ENCODE measurements at places on chromosomes 4 and X. TPM values are rescaled to one million over a fixed set of nuclear protein-coding genes. Genes with fewer than 3 reads are reported as not detected.

Gene GPC3
- total RNA-seq: 0.39 TPM

Gene CHRNA9
- not detected for total RNA-seq

Gene PABPC5
- not detected for total RNA-seq

Gene RAB41
- not detected for total RNA-seq

Gene TMEM255A
- total RNA-seq: not detected

Gene GRIA3
- not detected for total RNA-seq

Gene PAGE4
- not detected for total RNA-seq

DNA sequence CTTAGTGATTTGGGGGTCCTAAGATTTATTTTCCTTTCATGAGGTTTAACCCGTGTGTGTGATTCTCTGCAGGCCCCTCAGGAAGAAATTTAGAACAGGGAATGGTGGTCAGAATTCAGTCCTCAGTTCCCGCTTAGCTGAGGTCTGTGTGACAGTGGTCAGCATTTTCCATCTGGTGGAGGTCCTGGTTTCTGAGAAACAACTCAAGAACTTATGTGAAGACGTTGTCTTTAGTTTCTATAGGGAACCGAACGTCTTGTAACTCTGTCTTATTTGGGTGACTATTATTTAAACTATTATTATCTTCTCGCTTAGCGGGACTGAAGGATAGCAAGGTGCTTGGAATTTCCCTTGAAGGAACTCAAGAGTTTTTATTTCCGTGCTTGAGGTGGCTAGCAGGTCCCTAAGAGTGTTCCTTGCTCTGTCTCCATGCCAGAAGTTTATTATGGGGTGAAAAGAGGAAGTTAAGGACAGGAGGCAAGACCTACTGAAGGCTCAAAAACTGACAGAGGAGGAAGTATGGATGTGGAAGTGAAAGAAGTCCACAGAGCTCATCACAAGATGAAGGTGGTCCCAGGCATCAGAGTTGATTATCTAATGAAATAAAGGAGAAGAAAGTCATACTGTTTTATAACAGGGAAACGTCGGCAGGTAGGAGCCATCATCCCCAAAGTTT, 9.4 kb downstream of the MGST2 start:
- H3K27ac ChIP-seq: no peak overlapping the region
- no peaks in the 10 kb centered on the region for H3K27me3 ChIP-seq
- no peak overlapping the region for H3K4me3 ChIP-seq

DNA sequence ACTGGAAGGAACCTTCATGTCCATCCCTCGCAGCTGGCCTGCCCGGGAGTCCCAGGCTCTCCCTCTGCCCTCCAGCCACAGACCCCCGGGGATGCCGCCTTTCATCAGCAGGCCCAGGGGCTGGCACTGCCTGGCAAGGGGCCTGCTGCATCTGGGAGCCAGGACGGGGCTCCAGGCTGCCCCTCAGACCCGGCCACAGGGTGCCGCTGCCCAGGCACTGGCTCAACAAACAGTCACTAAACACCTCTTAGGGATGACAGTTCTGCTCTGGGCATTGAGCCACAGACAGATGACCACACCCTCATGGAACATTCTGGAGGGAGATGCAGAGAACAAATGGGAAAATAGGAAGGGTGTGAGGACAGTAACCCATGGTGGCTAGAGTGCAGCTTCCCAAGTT, 109.3 kb downstream of the HMX1 start:
- no peak overlapping the region for H3K27ac ChIP-seq
- no peak for DNase-seq
- H3K4me1 ChIP-seq: no peaks in the 10 kb centered on the region
- H3K4me3 ChIP-seq: no peak overlapping the region

DNA sequence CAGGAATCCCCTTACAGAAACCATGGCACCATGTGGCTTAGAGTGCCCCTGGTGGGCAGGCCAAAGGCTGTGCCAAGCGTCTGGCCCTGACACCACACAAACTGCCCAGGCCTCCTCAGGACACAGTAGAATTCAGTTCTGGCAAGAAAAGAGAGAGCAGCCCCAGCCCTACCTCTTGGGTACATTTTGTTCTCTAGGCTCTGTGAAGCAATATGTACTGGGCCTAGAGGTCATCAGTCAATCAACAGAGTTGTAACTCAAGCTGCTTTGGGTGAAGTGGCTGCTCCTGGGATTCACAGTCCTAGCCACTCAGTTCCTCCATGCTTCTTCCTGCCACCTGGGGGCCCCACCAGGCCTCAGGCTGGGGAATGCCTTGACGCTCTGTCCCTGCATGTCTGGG, 158.1 kb upstream of the MAMLD1 start:
- no peak overlapping the region for H3K27ac ChIP-seq
- no peak for DNase-seq

GRCh38 chr4:134078230-134078914, 123.2 kb downstream of the PABPC4L start:
- H3K27me3 ChIP-seq: no peaks in the 10 kb centered on the region
- no peaks in the 10 kb centered on the region for H3K4me1 ChIP-seq
- no peak for DNase-seq
- peaks cover 2% of the 10 kb centered on the region for H3K36me3 ChIP-seq
- no peak overlapping the region for H3K4me3 ChIP-seq

DNA sequence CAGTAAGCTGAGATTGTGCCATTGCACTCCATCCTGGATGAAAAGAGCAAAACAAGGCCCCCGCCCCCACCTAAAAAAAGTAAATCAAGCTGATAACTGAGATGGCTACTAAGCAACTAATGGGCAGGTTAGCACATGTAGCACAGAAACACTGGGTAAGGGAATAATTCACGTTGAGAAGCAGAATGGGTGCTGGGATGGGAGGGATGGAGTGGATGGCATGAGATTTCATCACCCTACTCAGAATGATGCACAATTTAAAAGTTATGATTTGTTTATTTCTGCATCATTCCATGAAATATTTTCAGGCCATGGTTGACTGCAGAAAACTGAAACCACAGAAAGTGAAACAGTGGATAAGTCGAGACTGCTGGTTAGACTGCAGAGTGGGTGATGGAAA, 224.0 kb downstream of the ARAP2 start:
- DNase-seq: no peak
- H3K4me1 ChIP-seq: no peaks in the 10 kb centered on the region
- H3K36me3 ChIP-seq: no peaks in the 10 kb centered on the region
- H3K27me3 ChIP-seq: no peaks in the 10 kb centered on the region
- H3K4me3 ChIP-seq: no peak overlapping the region

DNA sequence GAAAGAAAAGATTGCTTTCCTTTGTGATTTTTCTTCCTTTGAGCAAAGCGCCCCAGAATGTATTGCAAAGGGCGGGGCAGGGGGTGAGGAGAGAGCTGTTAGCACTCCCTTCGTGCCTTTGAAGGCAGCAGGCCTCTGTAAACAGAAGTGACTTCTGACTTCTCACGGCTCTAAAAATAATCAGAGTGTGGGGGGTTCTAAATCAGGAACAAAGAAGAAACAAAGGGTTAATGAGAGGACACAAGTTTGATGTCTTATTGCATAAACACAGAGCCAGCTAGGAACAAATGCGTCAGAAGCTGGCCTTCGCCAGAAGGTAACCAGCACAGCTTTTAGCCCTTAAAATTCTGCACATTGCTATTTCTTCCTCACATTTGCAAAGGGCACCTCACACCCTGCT, 626.2 kb downstream of the MID1IP1 start:
- peaks cover 74% of the 10 kb centered on the region for H3K4me1 ChIP-seq
- peak overlapping the region; percentile 72 for H3K27ac ChIP-seq
- H3K36me3 ChIP-seq: peaks cover 20% of the 10 kb centered on the region
- DNase-seq: peak; percentile 16

- no peak overlapping the region for H3K27ac ChIP-seq
- peaks cover 43% of the 10 kb centered on the region for H3K4me1 ChIP-seq
- no peaks in the 10 kb centered on the region for H3K27me3 ChIP-seq
- peak overlapping the region; percentile 58 for H3K4me3 ChIP-seq
- no peak for DNase-seq
These were observed 28.5 kb downstream of the ACSL4 start for GRCh38 chrX:109704563-109704962.

- H3K4me3 ChIP-seq: no peak overlapping the region
- no peak overlapping the region for H3K27ac ChIP-seq
- no peaks in the 10 kb centered on the region for H3K36me3 ChIP-seq
- no peak for DNase-seq
- H3K4me1 ChIP-seq: no peaks in the 10 kb centered on the region
- H3K27me3 ChIP-seq: peaks cover 7% of the 10 kb centered on the region
These were observed 49.7 kb downstream of the OTC start for GRCh38 chrX:38402118-38402517.

DNA sequence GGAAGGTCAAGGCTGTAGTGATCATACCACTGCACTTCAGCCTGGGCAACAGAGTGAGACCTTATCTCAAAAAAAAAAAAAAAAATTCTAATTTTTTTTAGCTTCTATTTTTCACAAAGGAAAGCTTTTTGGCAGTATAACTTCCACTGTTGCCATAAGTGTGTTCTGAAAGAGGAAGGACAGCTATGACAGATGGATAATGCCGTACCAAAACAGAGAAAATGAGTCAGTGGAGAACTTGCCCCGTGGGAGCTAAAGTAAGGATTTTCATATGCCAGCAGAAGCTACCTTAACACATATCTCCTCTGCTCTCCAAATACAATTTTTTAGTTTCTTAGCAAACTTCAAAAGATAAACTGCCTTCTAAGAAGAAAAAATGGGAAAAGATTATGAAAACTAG, 43.7 kb downstream of the RPS3A start:
- no peak overlapping the region for H3K27ac ChIP-seq
- H3K36me3 ChIP-seq: no peaks in the 10 kb centered on the region
- DNase-seq: no peak
- no peak overlapping the region for H3K4me3 ChIP-seq
- H3K27me3 ChIP-seq: no peaks in the 10 kb centered on the region
- H3K4me1 ChIP-seq: no peaks in the 10 kb centered on the region

- H3K27me3 ChIP-seq: peaks cover 25% of the 10 kb centered on the region
- H3K4me1 ChIP-seq: peaks cover 76% of the 10 kb centered on the region
- DNase-seq: no peak
- H3K27ac ChIP-seq: peak overlapping the region; percentile 24
These were observed 33.3 kb downstream of the TMSB4X start for GRCh38 chrX:13008189-13008533.

DNA sequence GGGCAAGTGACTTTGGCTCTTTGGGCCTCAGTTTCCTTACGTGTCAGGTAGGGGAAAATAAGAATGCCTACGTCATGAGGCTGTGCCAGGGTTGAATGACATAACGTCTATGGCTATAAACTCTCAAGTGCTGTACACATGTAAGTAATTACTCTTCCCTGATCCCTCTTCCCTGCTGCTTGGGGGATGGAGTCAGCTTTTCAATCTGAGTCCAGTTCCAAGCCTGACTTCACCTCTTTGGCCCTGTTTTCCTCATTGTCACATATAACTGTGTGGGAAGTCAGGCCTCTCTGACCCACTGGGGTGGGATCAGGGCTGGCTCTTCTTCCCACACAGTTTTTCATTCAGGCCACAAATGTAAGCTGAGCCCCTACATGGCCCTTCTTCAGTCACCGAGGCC, 11.4 kb upstream of the CITED1 start:
- no peak overlapping the region for H3K4me3 ChIP-seq
- no peaks in the 10 kb centered on the region for H3K4me1 ChIP-seq
- no peak overlapping the region for H3K27ac ChIP-seq
- DNase-seq: no peak
- H3K27me3 ChIP-seq: peaks cover 28% of the 10 kb centered on the region

- H3K36me3 ChIP-seq: no peaks in the 10 kb centered on the region
- no peak overlapping the region for H3K4me3 ChIP-seq
- no peak overlapping the region for H3K27ac ChIP-seq
- no peak for DNase-seq
- H3K4me1 ChIP-seq: no peaks in the 10 kb centered on the region
These were observed 122.9 kb downstream of the AMMECR1 start for GRCh38 chrX:110194977-110195376.

GRCh38 chr4:85486425-85487086, 11.6 kb downstream of the ARHGAP24 start:
- DNase-seq: no peak
- H3K27ac ChIP-seq: no peak overlapping the region
- H3K4me3 ChIP-seq: no peak overlapping the region

- DNase-seq: no peak
- H3K27me3 ChIP-seq: peaks cover 56% of the 10 kb centered on the region
- H3K4me1 ChIP-seq: no peaks in the 10 kb centered on the region
- H3K36me3 ChIP-seq: no peaks in the 10 kb centered on the region
- H3K4me3 ChIP-seq: no peak overlapping the region
These were observed 3.3 kb upstream of the SH3RF1 start for GRCh38 chr4:169274033-169274432.

- peaks cover 47% of the 10 kb centered on the region for H3K27me3 ChIP-seq
- no peak overlapping the region for H3K27ac ChIP-seq
- DNase-seq: no peak
- no peaks in the 10 kb centered on the region for H3K36me3 ChIP-seq
- peak overlapping the region; percentile 74 for H3K4me3 ChIP-seq
These were observed 9.0 kb upstream of the INTU start for GRCh38 chr4:127623797-127624083.

DNA sequence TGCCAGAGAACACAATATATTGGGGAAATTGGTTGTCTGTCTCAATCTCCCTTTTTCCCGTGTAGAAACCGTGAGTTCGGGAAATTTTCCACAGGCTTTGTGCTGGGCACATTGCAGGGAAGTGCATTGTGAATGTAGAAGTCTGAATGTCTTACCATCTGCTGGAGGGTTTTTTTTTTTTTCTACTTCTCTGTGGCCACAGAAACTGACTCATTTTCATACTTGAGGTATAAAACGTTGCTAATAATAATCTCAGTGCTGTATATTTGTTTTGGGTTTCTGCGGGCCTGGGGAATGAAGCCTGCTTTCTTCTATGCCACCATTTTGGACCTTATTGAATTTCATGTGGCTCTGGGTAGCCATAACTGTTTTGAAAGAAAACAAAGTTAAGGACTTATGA, 1001.2 kb downstream of the STIM2 start:
- no peak for DNase-seq
- H3K4me1 ChIP-seq: no peaks in the 10 kb centered on the region
- H3K27ac ChIP-seq: no peak overlapping the region
- no peaks in the 10 kb centered on the region for H3K36me3 ChIP-seq
- no peak overlapping the region for H3K4me3 ChIP-seq

GRCh38 chr4:4759883-4760282, 99.6 kb upstream of the MSX1 start:
- H3K36me3 ChIP-seq: peaks cover 4% of the 10 kb centered on the region
- no peak for DNase-seq
- H3K4me1 ChIP-seq: peaks cover 19% of the 10 kb centered on the region
- no peak overlapping the region for H3K27ac ChIP-seq

DNA sequence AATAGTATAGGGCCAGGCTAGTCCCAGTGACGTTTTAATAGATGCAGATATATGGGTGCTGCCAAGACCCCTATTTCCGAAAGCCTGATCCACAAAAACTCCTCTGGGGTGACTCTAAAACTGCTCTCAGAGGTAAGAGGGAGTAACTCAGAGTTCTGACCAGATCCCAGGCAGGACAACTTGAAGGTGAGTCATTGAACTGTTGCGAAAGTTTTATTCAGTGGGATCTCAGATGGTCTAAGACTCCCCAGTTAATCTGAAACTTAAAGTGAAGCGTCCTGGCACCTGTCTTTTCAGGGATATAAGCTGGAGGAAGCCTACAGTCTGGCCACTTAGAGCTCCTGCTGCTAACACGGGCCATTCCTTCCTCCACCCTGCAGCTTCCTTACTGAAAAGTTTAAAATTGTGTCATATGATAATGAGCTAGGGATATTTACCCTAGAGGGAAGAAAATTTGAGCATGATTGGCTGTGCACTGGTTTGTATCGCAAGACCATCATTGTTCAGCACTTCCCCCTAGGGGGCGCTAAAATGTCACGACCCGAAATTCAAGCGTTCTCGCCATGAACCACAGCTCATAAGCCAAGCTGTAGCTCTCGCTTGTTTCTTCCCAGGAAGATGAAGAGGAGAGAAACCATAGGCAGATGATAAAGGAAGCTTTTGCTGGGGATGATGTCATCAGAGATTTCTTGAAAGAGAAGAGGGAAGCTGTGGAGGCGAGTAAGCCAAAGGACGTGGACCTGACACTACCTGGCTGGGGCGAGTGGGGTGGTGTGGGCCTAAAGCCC, 19.5 kb downstream of the UTP14A start:
- no peaks in the 10 kb centered on the region for H3K27me3 ChIP-seq
- H3K27ac ChIP-seq: peak overlapping the region; percentile 25
